GM03348 (cell line): ENCODE measurements at places on chromosomes 6 and 20.

DNA sequence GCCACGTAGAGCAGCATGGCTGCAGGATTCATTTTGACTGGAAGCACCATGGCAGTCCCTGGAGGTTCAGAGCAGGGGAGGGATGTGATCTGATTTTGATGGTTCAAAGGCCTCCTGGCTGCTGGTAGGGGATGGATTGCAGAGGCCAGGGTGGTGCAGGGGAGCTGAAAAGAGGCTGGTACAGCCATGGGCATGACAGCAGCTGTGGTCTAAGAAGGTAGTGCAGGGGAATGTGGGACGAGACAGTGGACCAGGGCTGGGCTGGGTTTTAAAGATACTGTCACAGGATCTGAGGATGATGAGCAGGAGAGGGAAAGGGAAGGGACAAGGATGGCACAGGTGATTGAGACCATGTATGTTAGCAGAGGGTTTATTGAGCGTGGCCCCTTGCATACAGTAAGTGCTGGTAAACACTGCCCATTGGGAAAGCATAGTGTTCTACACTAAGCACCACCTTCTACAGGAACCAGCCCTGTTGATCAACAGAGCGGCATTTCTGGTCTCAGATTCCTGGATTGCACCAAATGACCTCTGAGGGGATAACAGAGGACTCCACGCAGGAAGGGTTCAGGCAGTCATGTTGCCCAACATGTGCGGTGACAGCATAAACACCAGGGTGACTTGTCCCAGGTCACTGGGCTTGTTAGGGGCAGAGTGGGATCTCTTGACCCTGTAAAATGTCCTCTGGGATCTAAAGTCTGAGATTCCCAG, 14.5 kb upstream of the SIRPA start:
- no peak for DNase-seq

DNA sequence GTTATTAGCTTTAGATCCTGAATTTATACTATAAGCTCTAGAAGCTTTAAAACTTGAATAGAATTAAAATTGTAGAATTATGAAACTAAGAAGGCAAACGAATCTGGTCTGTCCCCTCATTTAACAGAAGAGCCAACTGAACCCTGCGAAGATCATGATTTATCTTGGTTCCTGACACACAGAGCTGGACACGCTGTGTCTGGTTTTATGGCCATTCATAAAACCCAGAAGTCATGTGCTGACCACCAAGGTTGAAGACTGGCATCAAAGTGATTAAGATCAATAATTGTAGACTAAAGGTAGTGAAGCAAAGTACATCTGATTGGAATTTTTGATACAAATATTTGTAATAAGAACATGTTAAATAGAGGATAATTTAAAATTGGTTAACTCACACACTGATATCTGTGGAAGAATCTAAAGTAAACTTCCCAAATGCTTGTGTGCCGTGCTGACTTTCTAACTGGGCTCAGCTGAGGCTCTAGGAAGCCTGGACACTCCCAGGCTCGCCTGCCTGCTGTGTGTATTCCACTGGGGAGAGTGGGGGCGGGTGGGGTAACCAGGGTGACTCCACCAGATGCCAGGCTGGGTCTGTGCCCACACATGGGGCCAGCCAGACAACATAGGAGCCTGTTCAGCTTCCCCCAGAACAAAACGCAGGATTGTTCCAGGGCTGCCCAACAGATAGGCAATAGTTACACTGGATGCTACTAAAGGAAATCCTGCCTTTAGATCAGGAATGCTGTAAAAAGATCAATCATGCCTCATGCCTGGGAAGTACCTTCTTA, 42.1 kb upstream of the SLC22A3 start:
- no peak for DNase-seq

DNA sequence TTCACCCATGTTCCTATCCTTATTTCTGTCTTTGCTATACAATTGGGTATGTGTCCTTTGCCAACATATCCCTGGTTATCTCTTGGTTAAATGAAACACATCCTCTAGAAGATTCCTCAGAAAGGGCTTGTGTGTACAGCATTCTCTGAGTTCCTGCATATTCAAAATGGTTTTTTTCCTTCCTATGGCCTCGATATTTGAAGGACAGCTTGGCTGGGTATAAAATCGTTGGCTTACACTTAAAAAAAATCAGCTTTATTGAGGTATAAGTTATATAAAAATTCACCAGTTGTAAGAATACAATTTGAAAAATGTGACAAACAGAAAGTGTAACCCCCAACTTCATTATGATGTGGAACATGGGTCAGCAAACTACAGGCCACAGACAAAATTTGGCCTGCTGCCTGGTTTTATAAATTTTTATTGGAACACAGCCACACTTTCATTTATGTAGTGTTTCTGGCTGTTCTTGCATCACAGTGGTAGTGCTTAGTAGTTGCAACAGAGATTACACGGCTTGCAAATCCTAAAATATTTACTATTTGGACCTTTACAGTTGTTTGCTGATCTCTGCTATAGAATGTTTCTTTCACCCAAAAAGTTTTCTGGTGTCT, 16.7 kb downstream of the PCMT1 start:
- DNase-seq: no peak

DNA sequence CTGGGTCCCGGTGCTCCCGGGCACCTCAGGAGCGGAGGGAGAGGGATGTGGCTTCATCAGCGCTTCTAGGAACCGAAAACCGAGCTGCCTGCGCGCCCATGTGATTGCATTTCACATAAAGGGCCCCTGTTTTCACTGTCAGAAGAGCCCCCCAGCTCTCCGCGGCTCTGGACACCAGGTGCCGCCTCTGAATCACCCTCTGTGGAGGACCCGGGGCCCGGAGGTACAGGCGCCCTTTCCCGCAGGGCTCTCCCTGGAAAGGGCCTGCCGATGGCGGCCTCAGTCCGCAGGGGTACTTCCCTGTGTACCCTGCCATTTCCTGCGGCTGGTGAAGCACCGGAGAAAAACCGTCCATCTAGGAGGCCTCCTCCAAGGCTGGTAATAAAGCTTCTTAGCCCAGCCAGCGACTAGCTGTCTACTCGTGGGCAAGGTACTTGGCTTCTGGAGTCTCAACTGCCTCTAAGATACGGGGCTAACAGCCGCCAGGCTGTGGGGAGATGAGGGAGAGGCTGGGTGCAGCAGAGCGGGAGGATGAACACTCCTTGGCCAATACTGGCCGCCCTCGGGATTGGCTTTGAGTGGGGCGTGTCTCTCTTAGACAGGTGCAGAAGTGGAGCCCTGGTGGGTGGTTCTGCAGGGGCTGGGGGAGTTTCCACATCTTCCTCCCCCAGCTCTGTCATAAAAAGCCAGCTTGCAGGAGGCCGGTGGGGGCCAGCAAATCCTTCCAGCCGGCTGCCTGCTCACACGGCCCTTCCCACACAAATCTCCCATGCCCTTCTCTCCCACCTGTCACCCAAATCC, 1.6 kb downstream of the PPP1R16B start:
- DNase-seq: peak; percentile 10

GRCh38 chr20:19683188-19683587, 74.9 kb upstream of the RIN2 start:
- DNase-seq: no peak

DNA sequence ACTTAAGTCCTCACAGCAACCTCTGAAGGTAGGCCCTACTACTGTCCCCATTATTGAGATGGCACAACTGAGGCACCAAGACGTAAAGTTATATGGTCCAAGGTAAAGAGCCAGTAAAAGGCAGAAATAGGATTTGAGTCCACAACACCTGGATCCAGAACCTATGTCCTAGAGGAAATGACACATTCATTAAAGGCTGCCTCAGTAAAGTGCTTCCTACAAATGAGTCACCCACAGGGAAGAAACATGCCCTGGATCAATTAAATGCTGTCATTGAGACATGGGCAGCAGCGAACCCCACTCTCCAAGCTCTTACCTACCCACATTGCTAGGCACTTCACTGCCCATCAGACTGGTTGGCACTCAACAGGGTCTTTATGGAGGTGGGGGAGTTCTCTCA, 600.9 kb downstream of the PTPRT start:
- no peak for DNase-seq

GRCh38 chr6:51618563-51618962, 468.9 kb downstream of the PKHD1 start:
- DNase-seq: no peak

DNA sequence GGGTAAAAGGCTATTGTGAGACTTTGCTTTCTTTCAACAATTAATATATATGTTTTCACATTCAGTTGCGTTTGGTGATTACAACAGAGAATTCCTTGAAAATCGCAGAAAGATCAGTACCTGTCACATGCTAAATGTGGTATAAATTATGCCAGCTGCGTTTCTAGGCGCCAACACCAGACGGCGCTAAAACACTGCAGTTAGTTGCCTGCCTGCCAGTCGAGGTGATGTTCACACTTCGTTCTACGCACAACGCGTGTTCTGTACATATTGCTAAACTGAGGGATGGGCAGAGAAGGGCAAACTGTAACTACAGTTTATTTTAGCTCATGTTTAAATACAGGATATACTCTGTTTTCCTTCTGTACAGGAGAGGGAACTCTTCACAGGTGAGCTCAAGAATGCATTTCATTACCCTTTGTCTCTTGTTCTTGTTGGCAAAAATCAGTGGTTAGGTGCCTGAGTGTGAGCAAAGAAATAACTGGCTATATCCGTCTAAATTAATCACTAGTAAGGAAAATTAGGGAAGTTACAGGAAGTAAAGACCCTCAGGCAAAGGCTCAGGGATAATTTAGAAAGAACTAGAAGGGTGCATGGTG, 100.1 kb upstream of the RGS17 start:
- DNase-seq: peak; percentile 20
